NCI-H2081 (cell line): ENCODE measurements at places on chromosomes 1 and 21.

DNA sequence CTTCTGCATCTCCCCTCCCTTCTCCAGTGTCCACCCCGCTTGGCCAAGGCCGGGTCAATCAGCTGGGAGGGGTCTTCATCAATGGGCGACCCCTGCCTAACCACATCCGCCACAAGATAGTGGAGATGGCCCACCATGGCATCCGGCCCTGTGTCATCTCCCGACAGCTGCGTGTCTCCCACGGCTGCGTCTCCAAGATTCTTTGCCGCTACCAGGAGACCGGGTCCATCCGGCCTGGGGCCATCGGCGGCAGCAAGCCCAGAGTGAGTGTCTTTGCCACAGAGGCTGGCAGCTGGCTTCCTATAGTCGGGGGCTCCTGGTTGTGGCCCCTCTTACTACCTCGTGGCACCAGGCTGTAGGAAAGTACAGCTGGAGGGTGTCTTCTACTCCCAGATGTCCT is 3.6 kb downstream of the PAX7 start:
- DNase-seq: no peak

DNA sequence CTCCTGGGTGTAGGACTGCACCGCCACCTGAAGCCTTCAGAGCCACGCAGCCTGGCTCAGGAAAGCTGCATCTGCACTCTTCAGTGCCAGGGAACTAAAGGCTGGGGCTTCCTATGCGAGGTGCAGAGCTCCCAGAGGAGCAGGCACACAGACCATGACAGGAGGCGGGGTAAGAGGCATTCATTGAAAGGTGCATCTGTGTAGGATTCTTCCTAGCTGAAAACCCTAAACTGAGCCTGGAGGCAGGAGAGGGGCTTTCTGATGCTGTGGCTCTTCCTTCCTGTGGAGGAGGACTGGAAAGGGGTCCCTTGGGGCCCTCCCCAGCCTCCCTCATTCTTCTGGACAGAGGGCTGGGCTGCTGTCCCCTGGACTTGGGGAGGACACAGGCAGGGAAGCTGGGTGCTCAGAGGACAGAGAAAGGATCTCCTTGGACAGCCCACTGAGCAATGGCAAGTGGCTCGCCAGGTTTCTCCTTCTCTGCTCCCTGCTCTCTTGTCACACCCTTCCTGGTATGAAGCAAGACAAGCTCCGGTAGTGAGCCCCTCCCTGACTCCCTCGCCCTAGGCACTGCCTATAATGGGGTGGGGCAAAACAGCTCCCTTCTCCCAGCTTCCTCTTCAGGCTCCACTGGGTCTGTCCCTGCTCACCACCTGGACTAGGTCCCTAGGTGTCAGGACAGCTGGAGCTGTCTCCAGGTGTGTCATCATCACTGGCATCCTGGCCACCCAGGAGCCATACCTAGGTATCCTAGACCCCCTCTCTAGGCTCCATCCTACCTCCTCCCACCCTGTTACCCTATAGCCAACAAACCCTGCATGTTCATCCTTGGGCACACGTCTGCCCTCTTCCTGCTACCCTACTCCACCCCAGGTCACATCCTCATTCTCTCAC is 20.0 kb downstream of the S100A6 start:
- no peak for DNase-seq

DNA sequence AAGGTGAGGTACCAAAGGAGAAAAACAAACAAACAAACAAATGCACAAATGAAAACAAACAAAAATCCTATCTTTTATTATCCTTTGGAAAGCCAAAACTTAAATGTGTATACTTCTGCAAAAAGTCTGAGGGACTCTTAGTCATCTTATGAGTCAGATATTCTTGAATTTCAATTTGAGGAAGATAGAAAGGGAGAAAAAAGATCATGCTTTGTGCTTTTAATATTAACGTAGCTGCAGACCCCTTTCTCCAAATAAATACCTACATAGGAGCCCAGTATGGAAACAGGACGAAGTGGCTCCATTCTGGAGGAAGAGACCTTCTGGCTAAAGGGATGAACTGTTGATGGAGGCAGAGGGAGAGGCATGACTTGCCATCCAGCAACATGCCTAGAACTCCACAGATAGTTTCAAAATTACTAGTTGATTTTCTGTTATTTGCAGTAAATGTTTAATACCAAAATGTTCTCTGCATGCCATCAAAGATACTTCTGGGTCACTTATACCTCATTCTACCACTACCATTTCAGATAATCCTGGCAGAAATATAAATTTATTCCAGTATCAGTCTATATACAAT is 25.4 kb downstream of the NUP210L start:
- DNase-seq: no peak

GRCh38 chr1:209425959-209426358 is 157.6 kb upstream of the CAMK1G start:
- DNase-seq: no peak

- DNase-seq: no peak
Measured at GRCh38 chr1:68384872-68385411, 64.8 kb downstream of the RPE65 start.
